ENCODE measurements at places on chromosomes 13 and 19.

- DNase-seq, result no peak
Observed at GRCh38 chr19:7706188-7706954, 4.4 kb upstream of the FCER2 start.

DNA sequence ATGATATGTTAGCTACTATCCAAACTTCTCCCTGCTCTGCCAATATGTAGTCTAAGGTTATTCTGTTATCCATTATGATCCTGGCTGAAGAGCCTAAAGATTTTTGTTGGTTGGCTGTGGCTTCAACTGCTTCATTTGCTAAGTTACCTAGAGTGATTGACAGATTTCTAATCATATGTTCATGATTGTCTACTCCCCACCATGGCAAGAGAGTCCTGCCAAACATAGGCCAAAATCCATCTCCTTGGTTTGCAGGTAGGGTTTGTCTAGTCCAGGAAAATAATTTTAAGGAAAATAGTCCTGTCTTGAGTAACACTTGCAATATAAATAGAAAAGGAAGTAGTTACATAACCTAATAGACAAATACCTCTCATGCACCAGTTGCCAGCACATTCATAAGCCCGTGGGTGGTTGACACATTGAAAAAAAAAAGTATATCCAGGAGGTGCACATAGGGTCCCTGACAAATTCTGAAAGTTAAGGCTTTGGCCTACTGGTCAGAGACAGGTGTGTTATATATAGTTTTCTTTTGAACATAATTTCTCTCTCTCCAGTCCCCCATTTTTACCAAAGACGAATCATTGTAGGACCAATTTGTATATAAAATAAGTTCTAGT, 5.4 kb upstream of the CBY2 start:
- no peak for DNase-seq

DNA sequence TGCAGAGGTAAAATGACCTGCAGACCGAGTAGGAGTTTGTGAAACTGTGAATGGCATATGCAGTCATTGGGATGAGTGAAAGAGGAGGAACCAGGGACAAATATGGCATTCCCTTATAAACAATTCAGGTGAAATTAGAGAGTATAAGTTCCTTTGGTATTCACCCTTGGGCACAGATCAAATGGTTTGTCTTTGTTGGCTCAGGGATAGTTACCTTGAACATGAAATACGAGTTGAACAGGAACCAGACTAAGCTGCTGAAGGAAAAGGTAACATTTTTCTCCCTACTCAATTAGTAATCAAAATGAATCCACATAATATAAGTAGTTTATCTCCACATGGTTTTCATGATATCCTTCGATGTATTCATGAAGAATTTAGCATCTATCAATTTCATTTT, 50.5 kb downstream of the SLITRK1 start:
- DNase-seq, result no peak

GRCh38 chr13:75365724-75366173, 116.2 kb downstream of the TBC1D4 start:
- DNase-seq, result no peak

GRCh38 chr19:37914908-37915307, 7.9 kb downstream of the SIPA1L3 start:
- no peak for DNase-seq

DNA sequence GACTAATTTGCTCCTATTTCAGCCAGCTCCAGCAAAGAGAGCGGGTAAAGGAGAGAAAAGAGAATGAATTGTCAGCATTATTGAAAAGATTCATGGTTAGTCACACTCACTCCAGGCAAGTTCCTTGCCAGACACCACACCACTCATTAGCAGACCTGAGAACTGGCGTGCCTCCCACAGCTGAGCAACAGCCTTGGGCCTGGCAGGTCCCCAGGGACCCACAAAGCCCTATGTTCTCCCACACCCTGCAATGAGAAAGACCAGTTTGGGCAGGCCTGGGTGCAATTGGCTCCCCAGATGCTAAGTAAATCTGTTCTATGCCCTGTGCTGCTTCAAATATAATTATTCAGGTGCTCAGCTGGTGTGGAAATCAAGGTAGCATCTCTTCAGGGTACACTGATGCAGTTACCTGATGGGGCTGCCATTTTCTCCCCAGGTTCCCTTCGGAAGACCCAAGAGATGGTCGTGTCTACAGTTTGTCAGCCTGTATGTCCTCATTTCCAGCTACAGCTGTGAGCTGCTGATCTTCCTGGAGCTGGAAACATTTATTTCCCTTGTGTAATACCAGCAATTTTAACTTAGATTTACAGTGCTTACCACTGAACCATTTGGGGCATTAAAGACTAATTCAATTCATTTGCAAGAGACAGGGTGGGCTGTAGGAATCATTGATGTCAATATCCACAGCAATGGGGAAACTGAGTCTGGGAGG, 405.0 kb downstream of the COG6 start:
- DNase-seq, result no peak

GRCh38 chr19:13861714-13862531, 15.0 kb upstream of the NANOS3 start:
- DNase-seq, result no peak

- no peak for DNase-seq
Observed at GRCh38 chr19:15437355-15438123, 12.2 kb downstream of the WIZ start.

GRCh38 chr13:105783261-105783660, 752.2 kb downstream of the EFNB2 start:
- DNase-seq, result no peak

DNA sequence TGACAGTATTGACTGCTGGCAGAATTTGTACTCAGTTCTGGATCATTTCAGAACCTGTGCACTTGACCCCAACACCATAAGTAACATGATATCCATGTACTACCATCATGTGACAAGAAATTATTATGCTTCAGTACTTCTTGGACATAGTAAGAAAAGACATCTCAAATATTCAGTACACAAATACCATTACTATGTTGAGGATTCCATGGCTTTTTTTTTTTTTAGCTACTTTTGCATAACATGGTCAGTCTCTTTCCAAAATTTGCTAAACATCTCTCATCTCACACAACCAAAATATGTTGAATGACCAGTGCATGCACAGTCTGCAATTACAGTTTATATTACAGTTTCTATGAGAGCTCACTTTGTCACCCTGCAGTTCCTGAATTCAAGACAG, 85.3 kb downstream of the FLT1 start:
- no peak for DNase-seq

DNA sequence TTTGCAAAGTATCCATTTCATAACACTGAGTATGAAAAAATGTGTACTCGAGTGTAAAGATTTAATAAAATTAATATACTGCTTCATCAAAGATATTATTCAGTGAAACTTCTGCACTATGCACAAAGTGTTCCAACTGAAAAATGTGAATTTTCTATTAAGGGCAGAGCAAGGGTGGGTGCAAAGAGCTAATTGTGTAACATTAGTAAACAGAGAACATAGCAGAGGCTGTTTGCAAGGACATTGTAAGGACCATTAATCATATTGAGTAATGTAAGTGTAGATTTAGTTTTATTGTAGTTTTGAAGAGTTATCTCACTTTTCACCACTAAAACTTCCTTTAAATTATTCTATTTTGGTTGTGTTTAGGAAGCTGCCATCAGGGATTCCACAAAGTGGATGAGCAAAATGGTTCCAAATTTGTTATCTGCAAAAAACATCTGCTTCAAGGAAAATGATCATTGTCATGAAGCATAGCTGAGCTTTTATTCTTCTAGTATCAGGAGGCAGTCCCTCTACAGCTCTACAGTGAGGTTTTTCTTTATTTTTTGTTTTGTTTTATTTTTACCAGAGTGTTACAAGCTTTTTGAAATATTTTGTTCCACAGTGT, 1375.4 kb downstream of the SLITRK1 start:
- DNase-seq, result no peak

All from cortex of kidney (tissue), 1 donor.